Smooth muscle cell of bladder (primary cell): ENCODE measurements at places on chromosomes 7 and 10. TPM values are rescaled to one million over a fixed set of nuclear protein-coding genes. Genes with fewer than 3 reads are reported as not detected.

PTPRE gene
- total RNA-seq: 1.2 and 1.6 TPM in 2 replicates

GNAI1 gene
- 52.7 and 53.5 TPM in 2 replicates for total RNA-seq

PALS2 gene
- total RNA-seq: 24.9 and 49.8 TPM in 2 replicates

HOXA1 gene
- total RNA-seq: 0.28 and 1.00 TPM in 2 replicates

TRIM74 gene
- total RNA-seq: 0.09 TPM in 1 of 2 replicates, not detected in the other

SLC26A3 gene
- total RNA-seq: not detected in 2 replicates

ATG9B gene
- total RNA-seq: 0.37 TPM in 1 of 2 replicates, not detected in the other

FXYD4 gene
- total RNA-seq: not detected in 2 replicates

ADRA2A gene
- under 0.01 and 0.18 TPM in 2 replicates for total RNA-seq

TAS2R5 gene
- 0.57 and 0.92 TPM in 2 replicates for total RNA-seq

OR2A42 gene
- total RNA-seq: under 0.01 TPM in 1 of 2 replicates, not detected in the other

CHST12 gene
- total RNA-seq: 2.6 and 7.1 TPM in 2 replicates

NPTX2 gene
- 0.57 and 2.7 TPM in 2 replicates for total RNA-seq

TRIL gene
- 0.71 and 1.3 TPM in 2 replicates for total RNA-seq

OPN1SW gene
- total RNA-seq: not detected in 2 replicates

FIGNL1 gene
- 5.0 and 7.0 TPM in 2 replicates for total RNA-seq

CUZD1 gene
- 0.43 and 0.55 TPM in 2 replicates for total RNA-seq

NANOS1 gene
- total RNA-seq: 0.14 and 0.18 TPM in 2 replicates

DNA2 gene
- 3.4 and 4.3 TPM in 2 replicates for total RNA-seq

CREB3L2 gene
- total RNA-seq: 13.7 and 19.9 TPM in 2 replicates

NOLC1 gene
- total RNA-seq: 22.5 and 29.7 TPM in 2 replicates

CALHM3 gene
- total RNA-seq: not detected in 2 replicates

PPIA gene
- 1,090 and 1,145 TPM in 2 replicates for total RNA-seq

SLC29A4 gene
- total RNA-seq: 3.8 and 5.7 TPM in 2 replicates

STN1 gene
- 23.9 TPM in 2 replicates for total RNA-seq

BTBD16 gene
- total RNA-seq: under 0.01 TPM in 1 of 2 replicates, not detected in the other

SMKR1 gene
- 0.09 and 0.43 TPM in 2 replicates for total RNA-seq

TBXAS1 gene
- 0.92 and 3.7 TPM in 2 replicates for total RNA-seq

BAIAP2L1 gene
- total RNA-seq: 1.3 and 1.4 TPM in 2 replicates

FAM149B1 gene
- 30.3 and 36.8 TPM in 2 replicates for total RNA-seq

WNT8B gene
- not detected in 2 replicates for total RNA-seq

FGF8 gene
- not detected in 2 replicates for total RNA-seq

TWIST1 gene
- 26.6 and 42.2 TPM in 2 replicates for total RNA-seq

NXPH1 gene
- total RNA-seq: not detected in 2 replicates
